Thyroid gland (tissue), 4 donors: ENCODE measurements at places on chromosomes 6 and 20.

DNA sequence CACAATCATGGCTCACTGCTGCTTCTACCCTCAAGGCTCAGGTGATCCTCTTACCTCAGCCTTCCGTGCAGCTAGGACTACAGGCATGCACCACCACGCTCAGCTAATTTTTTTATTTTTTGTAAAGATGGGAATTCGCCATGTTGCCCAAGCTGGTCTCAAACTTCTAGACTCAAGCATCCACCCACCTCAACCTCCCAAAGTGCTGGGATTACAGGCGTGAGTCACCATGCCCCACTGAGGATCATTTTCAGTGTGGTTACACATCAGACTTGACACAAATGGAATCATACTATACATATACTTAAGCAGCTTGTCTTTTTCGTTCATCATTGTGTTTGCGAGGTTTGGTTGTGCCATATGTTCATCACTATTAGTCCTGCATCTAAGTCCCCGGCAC is 26.6 kb downstream of the ZC3H12D start:
- DNase-seq: no peak

DNA sequence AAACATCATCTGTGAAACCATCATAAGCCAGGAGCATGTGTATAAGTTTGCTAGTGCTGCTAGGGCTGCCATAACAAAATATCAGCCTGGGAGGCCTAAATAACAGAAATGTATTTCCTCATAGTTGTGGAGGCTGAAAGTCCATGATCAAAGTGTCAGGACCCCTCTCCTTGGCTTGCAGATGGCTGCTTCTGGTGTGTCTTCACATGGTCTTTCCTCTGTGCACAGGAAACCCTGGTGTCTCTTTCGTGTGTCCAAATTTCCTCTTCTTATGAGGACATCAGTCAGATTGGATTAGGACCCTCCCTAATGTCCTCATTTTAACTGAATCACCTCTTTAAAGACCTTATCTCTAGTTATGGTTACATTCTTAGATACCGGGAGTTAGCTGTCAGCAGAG is 6.2 kb upstream of the CITED2 start:
- DNase-seq: no peak

- DNase-seq: no peak
Measured at GRCh38 chr6:34671801-34672656, 24.5 kb downstream of the ILRUN start.

- no peak for DNase-seq
Measured at GRCh38 chr6:96613291-96613999, 50.5 kb downstream of the FHL5 start.

DNA sequence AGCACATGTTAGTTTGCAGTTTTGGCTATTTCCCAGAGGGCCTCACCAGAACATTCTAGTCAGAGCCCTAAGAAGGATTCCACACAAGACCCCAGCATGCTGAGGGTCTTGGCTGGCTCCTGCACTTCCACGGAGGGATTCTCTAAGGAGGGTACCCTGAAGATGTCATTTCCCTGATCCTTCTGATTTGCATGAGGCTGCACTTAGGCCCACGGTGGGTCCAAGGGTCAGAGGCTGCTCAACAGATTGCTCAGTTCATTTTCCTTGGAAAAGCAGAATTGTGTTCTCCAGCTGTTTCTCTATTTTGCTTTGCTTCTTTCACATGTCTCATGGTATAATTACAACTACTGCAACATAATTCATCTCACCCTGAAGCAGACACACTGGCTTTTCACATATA is 22.2 kb downstream of the PREP start:
- DNase-seq: no peak

GRCh38 chr20:14568701-14569100 is 231.3 kb upstream of the FLRT3 start:
- DNase-seq: no peak

DNA sequence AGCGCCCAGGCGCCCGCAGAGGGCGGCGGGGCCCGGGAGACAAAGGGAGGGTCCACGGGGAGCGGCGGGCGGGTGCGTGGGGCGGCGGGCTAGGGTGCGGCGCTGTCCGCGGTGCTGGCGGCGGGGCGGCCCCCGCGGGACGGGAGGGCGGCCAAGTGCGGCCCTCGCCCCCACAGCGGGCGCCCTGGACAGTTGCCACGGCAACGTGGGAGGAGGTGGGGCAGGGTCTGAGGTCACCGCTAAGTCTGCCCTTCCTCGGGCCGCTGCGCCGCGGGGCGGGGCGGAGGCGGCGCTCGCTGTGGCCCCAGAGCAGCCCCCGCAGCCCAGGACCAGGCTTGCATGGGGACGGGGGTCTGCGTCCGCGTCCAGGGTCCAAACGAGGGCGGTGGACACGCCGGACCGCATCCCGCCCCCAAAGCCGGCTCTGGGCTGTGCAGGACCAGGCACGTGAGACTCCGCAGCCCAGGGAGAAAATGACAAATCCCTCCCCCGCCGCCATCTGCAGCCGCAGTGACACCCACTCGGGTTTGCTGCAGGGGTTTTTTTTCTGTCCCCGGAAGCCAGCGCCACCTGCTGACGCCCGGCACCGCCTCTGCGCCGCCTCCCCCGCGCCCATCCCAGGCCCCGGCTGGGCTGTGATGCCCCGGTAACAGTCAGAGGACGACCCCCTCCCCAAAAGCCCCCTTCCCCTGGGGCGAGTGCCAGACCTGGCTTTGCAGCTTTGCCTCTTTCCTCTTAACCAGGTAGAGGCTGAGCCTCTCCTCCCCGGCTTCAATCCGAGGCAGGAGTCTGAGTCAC is 36.8 kb downstream of the YTHDF1 start:
- no peak for DNase-seq

DNA sequence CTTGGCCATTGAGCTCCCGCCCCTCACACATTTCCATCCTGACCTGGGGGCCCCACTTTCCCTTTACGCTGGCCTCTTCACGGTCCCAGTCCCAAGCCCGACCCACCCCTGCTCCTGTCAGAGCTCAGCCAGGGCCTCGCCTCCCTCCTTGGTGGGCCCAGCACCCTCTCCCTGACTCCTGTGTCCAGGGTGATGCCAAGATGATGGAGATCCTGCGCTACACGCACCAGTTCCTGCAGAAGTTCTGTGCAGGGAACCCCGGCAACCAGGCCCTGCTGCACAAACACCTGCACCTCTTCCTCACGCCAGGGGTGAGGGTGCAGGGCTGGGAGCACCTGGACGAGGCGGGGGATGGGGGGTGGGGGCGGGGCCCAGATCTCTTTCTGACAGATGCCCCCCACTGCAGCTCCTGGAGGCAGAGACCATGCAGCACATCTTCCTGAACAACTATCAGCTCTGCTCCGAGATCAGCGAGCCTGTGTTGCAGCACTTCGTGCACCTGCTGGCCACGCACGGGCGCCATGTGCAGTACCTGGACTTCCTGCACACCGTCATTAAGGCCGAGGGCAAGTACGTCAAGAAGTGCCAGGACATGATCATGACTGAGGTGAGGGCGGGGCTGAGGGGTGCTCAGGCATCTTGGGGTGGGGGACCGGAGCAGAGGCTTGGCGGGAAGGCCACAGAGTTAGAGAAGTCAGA is 33.1 kb downstream of the UQCC2 start:
- no peak for DNase-seq

GRCh38 chr6:113402544-113402943 is 454.6 kb upstream of the MARCKS start:
- DNase-seq: peak; percentile 5

DNA sequence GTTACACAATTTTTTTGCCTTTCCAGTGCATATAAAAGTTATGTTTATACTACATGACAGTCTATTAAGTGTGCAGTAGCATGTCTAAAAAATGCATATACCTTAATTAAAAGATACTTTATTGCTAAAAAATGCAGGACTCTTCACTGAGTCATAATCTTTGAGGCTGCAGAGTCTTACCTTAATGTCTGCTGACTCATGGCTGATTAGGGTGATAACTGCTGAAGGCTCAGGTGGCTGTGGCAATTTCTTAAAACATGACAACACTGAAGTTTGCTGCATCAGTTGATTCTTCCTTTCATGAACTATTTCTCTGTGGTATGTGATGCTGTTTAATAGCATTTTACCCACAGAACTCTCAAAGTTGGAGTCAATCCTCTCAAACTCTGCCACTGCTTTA is 19.1 kb downstream of the ZSCAN23 start:
- no peak for DNase-seq

DNA sequence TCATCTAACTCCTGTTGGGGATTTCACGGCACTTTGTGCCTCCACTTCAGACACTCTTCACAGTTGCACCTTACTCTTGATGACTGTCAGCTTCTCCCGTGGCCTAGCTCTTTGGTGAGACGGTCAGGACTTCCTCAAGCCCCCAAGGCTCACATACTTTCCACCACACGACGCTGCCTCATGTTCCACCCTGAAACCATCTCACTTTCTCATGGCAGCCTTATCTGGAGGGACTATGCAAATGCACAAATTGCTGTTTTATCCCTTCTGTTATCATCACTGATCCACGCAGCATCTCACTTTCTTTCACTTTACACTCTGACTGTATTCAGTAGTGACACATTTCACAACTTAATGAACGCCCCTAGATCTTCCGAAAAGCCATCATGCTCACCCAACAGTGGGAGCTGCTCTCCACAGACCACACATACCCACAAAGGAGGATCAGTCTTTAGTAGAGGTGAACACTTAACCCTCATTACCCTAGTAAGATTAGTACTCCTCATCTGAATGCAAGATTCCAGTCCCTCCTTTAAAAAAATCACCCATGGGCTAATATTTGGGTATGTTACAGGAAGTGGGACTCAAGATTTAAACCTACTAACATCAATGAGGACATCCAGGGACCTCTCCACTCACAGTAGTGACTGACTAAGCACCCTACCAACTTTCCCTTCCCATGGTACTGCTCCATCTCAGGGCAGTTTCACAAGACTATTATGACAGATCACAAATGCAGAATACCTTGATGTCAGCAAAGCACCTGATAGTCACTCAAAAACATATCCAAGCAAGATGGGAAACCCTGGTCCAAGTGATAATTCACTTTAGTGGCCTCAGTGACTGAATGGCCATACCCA is 35.4 kb downstream of the FYN start:
- no peak for DNase-seq

DNA sequence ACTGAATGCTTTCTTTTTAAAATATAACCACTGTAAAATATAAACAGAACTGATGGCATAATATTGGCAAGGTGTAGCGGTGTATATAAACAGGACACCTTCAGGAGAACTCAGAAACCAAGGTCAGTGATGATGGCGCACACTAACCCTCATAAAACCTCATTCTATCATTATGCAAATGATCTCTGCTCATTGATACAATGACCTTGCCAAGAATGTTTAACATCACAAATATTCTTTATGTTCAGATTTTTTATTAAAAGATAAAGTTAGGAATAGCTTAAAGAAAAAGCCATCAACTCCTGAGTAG is 48.6 kb upstream of the DST start:
- no peak for DNase-seq

- DNase-seq: no peak
Measured at GRCh38 chr6:46882645-46883044, 39.1 kb downstream of the ADGRF5 start.
